Effector CD4-positive, alpha-beta T cell (primary cell): ENCODE measurements at places on chromosomes 3 and 15.

DNA sequence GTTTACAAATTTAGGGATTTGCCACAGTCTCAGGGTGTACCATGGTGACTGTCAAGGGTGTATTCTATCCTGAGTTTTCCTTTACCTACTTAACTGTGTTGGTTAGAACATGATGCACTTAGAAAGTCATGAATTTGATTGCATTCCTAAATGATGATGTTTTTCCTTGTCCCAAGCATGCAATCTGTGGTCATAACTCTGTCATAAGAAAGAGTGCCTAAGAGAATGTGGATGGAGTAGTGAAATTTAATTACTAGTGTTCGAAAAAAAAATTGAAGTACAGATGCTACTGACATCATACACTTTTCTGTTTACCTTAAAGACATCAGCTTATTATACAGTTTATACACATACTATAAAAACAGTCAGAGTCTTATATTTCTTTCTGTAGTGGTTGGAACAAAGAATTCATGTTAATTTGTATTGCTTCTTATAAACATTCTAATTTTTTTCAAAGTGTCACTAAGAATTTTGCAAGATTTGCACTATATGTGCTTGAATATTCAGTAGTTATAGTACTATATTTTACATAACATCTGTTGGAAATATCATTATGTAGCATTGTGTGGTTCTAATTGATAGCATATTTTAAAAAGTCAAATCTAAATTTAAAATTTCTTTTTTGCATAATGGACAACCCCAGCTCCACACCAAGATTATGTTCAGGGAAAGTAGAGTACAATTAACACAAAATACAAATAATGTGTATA is 231.3 kb upstream of the KCNMB2 start:
- DNase-seq = no peak

GRCh38 chr3:24923570-24923969 is 428.9 kb upstream of the THRB start:
- no peak for DNase-seq

DNA sequence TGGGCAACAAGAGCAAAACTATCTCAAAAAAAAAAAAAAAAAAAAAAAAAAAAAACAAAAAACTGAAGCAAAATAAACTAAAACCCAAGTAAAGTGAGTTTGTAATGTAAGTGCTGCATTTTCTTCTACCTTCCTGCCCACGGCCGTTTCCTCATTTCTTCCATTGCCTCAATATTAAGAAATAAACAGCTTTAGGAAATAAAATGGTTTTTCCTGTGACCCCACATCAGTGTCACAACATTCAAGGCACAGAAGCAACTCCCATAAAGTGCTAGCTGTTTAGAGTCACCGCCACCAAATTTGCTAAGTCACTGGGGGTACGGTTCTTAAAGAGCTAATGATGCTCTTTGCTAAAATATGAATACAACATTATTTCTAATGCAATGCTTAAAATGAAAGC is 3.3 kb downstream of the PKM start:
- no peak for DNase-seq

DNA sequence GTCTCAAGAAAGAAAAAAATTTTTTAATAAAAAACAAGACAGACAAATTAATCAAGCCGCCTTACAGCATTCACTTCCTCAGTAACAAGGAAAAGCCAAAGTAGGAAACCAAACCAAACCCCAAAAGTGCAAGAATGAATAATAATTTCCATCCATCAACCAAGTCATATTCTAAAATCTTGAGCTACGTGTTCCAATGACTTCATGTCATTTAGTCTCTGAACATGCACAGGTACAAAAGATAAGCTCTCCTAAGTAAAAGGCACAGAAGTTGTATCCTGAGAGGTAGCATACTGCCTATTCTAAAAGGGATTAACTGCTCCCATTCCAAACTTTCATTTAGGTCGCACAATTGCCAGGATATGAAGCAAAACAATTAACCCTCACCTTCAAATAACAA is 29.7 kb downstream of the SLC4A7 start:
- DNase-seq = no peak

GRCh38 chr3:97264180-97264579 is 449.8 kb downstream of the EPHA6 start:
- no peak for DNase-seq

- DNase-seq = no peak
Observed at GRCh38 chr3:3707858-3708768, 91.1 kb upstream of the LRRN1 start.

DNA sequence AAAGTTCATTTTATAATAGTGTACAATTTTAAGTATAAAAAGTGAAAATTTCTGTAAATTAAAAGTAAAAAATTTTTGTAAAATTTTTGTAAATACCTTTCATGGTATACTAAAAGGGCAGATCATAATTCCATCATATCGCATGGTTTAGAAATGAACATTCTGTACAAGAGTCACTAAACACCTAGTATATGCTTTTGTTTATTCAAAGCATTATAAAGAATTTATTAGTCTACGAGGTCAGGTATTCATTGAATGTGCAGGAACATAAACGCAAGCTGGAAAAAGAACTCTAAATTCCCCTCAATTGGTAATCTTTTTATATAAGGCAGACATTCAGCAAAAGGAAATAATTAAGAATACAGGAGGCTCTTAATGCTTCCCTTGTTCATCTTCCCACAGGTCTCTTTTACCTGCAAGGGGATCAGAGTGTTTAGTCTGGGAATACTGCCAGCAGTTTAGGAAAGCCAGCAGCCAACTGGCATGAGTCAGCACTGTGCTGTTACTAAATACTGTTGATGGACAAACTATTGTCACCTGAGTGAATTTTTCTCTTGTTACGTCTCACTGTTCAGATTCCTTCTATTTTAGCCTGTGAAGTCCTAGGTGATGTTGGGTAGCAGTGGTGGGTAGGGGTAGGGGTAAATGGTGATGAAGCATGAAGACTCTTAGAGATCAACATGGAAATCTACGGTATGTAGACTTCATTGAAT is 70.1 kb downstream of the UQCC5 start:
- DNase-seq = no peak

DNA sequence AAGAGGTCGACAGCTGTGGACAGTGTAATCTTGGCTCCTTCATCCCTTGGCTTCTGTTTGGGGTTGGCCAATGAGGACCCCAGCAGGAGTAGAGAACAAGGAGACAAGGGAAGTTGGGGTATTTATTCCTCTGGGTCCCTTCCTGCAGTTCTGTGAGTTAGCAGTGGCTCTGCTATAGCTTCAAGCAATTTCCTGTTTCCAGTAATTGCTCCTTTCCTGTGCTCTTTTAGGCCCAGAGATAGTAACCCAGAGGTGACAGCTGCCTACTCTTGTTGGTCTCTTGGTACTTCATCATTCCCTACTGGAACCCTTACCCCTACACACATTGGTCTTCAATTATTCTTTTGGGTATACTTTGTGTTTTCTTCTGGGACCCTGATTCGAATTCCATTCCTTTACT is 92.9 kb downstream of the NR1D2 start:
- DNase-seq = no peak

DNA sequence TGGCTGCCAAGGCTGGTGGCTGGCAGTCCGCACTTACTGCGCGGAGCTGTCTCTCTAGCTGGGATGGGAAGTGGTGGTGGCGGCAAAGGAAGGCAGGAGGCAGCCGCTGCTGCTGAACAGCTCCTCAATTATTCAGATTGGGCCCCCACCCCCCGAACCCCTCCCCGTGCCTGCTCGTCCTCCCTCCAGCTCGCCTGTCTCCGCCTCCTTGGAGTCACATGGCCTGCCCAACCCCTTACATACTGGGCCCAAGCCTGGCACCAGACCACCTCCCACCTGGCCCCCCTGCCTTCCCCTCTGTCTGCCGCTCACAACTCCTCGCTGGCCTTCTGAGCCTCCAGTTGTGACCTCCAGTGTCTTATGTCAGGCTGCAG is at the start of gene SLC7A14:
Gene SLC7A14 (minus strand): TSS at position 139 of the 374 bp plus-strand sequence. CDS start 59,139 bp downstream, outside the sequence.
- no peak for DNase-seq

DNA sequence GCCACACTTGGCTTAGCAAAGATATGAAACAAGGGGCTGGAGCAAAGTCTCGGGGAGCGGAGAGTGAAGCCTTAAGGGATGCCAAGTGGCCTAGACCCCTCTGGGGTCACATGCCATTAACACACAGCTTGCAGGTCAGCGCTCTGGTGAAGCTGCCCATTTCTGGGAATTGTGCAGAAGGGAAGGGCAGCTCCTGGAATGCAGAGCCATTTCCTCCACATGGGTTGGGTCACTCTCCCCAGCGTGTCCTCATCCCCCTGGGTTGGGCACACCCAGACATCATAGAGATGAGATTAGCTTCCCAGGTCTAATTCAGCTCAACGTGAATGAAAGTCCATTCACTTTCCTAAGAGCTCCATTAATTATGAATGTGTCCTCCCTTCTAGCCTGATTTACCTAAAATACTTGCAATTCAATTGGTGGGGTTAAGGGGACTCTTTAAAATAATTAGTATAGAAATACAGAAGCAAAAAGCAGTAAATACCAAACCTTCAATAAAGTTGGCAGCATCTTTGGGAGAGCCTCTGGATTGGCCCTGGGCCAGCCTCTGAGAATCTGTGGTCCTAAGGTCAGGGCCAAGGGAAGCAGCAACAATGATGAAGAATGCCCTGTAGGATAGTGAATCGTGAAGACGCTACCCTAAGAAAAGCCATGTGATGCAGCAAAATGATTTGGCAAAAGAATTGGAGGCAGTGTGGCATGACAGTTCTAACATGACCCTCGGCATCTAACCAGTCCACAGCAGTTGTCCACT is 17.8 kb downstream of the MRAS start:
- DNase-seq = no peak

DNA sequence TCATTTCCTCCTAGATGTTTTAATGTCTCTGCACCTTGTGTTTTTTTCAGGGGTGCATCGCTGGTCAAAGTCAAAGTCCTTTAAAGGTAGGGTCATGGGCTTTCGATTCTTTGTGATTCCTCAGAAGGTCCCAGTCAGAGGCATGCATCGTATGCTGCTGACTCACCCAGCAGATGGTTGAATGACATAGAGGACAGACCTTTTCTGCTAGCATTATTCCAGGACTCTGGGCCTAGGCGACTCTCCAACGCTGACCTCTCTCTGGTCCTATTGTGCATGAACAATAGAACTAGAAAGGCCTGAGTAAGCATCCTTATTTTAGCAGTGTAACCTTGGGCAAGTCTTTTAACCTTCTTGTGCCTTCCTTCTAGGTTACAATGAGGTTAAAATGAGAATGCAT is 75.9 kb downstream of the DGKG start:
- no peak for DNase-seq

DNA sequence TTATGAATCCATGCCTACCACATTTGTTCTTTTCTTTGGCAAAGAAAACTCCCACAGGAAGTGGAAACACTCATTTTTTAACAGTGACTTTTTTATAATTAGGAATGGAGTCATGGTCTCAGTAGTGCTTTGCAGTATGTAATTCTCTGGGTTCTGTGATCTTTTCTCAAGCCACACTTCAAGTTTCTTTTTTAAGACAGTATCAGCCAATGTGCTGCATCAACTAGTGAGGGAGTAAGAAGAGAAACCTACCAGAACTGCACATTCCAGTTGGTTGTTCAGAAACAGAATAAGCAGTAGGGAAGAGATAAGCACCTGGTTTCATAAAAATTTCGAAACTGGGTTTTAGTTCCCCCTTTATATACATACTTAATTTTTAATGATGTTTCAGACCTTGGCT is 126.3 kb downstream of the FOXB1 start:
- no peak for DNase-seq

GRCh38 chr3:42501681-42502428 is 588 bp upstream of the VIPR1 start:
- peak; percentile 51 for DNase-seq

DNA sequence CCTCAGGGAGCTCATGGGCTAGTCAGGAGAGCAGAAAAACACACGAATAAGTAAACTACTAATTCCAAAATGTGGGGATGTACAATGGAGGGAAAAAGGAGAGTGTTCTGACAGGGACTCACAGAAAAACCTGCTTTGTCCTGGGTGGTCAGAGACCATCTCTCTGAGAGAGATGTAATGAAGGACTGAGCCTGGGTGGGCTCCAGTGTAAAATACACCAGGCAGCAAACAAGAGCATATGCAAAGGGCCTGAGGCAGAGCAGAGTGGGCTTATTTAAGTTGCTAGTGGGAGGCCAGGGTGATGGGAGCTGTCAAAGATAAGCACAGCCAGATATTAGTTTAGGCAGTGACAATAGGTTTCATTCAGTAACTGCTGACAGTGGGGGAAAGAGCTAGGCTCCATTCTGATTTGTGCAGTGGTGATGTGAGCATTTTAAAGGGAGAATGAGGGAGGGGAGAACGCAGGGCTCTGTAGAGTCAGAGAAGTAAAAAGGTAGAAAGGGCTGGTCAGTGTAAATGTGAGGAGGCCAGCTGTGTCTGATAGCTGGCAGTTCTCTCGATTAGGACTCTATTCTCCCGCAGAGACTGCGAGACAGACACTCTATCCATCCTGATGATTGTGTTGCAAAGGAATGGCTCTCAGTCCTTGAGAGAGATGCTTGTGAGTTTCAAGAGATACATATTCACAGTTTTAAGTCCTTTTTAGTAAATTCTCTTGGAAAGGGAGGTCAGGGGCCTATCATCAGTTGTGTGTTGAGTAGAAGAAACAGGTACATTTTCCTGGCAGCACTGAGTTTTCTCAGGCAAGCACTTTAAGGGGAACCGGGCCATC is 3.5 kb downstream of the TF start:
- no peak for DNase-seq

DNA sequence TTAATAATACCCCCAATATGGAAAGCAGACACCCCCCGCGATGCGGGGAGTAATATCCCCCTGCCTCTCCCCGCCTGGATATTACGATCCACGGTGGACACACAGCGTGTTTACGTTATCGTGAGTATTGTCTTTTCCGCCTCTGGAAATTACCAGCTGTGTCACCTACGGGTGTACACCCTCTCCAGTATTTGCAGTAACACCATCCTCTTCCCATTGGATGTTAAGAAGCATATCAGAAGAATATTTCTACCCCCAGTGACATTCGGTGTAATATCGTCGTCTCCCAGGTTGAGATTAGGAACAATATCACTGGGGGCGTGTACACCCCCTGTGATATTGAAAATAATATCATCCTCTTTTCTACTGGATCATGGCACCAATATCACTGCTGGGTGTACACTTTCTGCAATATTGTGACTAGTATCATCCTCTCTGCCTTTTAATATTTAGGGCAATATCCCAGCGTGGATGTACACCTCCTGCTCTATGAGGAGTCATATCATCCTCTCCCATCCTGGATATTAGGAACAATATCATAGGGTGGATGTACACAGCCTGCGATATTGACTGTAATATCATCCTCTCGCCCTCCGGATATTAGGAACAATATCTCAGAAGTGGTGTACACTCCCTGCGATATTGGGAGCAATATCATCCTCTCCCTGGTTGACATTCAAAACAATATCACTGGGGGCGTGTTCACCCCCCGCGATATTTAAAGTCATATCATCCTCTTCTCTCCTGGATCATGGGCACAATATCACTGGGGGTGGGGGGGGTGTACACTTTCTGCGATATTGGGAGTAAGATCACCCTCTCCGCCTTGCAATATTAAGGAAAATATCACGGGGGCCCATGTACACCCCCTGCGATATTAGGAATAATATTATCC is 20.3 kb upstream of the BMF start:
- no peak for DNase-seq

DNA sequence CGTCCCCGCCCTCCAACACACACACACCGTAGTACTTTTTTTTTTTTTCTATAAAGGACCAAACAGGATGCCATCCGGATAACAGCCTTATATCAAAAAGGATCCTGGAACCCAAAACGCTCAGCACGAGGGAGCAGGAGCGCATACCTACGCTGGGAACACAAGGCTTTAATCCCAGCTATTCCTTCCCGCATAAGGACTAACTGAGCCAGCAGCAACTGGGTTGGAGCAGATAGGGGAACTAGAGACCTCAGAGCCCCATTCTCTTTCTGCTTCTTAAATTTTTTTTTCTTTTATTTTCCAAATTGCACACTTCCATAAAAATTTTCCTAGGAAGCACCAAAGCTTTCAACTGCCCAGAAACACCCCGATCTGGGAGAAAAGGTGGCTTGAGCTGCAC is 1.3 kb downstream of the TRANK1 start:
- no peak for DNase-seq
